Endothelial cell (in vitro differentiated cells): ENCODE measurements at places on chromosomes 1 and 21.

GRCh38 chr1:40404670-40405462, 31.3 kb downstream of the SMAP2 start:
- no peak for DNase-seq

DNA sequence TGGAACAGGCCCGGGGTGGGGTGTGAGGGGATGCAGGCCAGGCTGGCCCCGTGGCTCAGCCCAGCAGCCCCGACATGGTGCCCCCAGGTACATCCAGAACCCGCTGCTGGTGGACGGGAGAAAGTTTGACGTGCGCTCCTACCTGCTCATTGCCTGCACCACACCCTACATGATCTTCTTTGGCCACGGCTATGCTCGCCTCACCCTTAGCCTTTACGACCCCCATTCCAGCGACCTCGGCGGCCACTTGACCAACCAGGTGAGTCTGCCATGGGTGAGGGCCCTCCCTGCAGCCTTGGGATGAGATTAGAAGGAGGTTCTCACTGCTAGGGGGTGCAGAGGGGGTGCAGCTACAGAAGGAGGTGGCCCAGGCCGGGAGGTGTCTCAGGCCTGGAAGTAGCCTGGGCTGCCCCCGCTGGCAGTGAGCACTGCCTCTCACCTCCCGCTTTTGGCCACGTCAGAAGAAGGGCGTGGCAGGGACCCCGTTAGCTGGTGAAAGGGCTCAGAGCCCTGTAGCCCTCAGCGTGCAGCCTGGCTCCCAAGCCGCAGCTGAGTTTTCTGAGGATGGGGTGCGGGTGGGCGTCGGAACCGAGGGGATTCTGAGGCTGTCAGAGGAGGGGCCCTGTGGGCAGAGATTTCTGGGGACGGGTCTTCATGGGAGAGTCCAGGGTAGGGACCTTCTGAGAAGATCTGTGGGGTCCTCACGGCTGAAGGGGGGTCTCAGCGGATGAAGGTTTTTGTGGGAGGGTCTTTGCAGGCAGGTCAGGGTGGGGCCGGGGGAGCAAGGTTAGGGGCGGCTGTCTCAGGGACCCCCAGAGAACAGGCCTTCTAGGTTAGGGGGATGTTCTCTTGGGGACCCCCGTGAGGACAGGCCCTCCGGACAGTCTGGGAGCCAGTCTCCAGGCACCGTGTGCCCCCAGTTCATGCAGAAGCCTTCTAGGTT, 10.4 kb downstream of the TTLL10 start:
- no peak for DNase-seq

GRCh38 chr1:93600663-93601062, 81.0 kb downstream of the BCAR3 start:
- no peak for DNase-seq

DNA sequence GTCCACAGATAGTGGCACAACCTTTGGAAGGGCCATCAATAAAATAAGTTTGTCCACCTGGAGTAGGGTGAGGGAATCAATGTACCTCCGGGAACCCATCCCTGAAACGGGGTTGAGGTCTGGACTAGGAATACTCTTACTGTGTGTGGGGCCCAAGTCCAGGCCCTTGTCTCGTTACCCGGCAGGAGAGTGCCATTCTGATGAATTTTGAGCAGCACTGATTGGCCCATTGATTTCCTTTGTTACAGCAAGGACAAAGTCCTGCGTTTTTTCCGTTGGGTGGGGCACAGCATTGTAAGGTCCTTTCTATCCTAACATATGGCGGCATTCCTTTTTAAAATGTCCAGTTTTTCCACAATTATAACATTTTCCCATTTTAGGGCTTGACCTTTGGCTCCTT, 75.2 kb downstream of the AXDND1 start:
- no peak for DNase-seq

- no peak for DNase-seq
Measured at GRCh38 chr1:196372896-196373536, 235.2 kb downstream of the KCNT2 start.

GRCh38 chr1:4444086-4444485, 210.3 kb upstream of the AJAP1 start:
- DNase-seq = no peak

DNA sequence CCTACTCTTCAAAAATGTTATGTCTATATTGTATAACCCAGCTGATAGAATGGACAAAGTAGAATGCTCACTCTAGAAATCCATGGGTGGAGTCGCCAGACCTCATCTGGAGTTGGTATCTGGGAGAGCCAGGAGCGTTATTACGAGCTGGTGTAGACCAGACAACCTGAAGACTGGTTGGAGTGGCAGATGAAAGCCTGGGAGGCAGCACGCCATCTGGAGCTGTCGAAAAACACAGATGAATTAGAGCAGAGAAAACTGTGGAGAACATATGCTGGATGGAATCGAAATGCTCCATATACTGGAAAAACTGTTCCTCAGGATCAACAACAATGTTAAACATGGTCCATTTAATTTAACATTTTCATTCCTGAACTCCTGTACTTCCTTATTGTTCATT, 333.6 kb downstream of the KCTD3 start:
- DNase-seq = no peak

GRCh38 chr1:29636936-29637335, 400.6 kb downstream of the PTPRU start:
- DNase-seq = no peak

DNA sequence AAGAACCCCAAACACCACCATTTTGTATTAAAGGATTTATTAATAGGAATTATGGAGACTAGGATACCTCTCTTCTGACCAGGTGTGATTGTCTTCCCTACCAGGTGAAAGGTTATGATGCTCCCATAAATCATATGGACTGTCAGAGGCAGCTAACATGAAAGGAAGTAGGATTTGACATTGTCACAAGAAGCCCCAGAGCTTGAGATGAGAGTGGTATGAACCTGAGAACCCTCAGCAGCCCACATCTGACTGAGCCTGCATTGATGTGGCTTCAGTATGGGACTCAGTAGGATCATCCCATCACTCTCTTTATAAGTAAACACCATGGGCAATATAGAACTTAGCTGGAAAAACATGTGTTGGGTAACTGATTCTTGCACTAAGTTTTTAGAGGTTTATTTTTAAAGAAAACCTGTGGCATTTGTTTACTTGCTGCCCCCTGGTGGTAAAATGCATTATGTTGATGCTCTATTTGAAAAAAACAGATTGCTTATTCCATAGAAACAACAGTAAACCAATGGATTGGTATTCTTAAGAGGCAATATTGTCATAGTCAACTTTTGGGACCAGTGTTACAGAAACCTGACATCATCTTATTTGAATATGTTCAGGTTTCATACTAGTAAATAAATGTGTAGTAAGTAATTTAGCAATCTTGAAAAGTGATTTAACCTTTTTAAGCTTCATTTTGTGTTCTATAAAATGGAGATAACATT, 16.6 kb upstream of the CACYBP start:
- DNase-seq = peak; percentile 46

- DNase-seq = no peak
Measured at GRCh38 chr1:84721152-84721551, 30.9 kb upstream of the SSX2IP start.

GRCh38 chr1:177302357-177303044, 131.7 kb downstream of the BRINP2 start:
- no peak for DNase-seq

- DNase-seq = peak; percentile 61
Measured at GRCh38 chr1:168136709-168137514, at the start of gene GPR161. Gene GPR161 (minus strand): TSS chr1:168136930. CDS start chr1:168104850, 32,080 bp downstream.

DNA sequence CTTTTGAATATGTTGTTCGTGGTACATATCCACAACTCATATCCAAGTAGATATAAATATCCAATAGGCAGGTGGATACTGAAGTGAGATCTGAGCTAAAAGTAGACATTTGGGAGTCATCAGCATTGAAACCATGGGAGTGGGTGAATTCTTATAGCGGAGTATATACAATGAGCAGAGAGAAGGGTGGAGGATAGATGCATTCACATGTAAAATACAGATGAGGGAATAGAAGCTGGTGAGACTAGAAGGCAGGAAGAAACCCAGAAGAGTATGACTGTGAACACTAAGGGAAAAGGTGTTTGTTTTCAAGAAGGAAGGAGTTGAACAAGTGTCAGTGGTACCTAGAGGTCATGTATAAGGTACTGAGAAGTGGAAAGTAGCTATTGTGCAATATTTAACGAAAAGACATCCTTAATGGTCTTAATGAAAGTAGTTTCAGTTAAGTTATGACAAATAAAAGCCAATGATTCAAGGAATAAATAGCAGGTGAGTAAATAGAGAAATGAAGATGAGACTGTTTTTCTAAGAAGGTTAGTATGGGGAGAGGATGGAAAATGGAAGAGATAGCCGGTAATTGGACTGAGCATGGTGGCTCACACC, 181.6 kb upstream of the CACYBP start:
- DNase-seq = no peak

DNA sequence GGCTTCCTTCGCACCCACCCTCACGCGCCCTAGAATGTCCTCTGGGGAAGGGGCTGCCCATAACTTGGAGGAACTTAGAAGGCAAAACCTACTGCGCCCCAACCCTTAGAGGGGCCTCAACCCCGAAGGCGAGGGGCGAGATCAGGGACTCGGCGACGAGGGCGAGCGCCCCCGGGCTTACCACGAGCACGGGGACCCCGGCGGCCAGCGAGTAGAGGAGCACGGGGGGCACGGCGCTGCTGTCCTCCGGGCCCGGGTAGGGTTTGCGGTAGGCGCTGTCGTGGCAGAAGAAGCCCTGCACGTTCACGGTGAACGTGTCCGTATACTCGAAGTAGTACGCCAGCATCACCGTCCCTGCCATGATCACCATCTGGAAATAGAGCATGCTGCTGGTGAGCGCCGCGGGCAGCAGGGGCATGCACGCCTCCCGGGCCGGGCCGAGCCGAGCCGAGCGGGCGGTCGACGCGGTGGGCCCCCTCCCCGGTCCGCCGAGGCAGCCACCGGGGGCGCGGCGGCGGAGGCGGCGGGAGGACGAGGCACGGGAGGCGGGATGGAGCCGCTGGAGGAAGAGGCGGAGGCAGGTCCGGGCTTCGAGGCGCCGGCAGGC, 304 bp downstream of the PLPPR5 start:
- DNase-seq = peak; percentile 38

GRCh38 chr1:232130815-232131480, 499.0 kb downstream of the SIPA1L2 start:
- no peak for DNase-seq

DNA sequence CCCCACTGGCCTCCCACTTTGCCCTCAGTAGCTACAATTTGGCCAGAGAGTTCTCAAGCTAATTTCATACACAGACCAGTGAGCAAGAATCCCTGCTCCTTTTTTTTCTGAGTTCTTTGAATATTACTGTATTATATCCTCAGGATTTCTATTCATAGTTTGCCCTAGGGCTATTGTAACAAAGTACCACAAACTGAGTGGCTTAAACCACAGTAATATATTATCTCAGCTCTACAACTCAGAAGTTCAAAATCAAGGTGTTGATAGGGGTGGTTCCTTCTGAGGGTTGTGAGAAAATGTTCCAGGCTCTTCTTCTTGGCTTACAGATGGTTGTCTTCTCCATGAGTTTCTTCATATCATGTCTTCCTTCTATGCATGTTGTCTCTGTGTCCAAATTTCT, 289.4 kb upstream of the ESRRG start:
- DNase-seq = no peak

GRCh38 chr1:177746155-177746554, 223.7 kb downstream of the SEC16B start:
- DNase-seq = no peak

- DNase-seq = no peak
Measured at GRCh38 chr1:226116673-226117072, 54.2 kb downstream of the H3-3A start.

- DNase-seq = no peak
Measured at GRCh38 chr1:228163007-228163753, 2.4 kb upstream of the IBA57 start.

DNA sequence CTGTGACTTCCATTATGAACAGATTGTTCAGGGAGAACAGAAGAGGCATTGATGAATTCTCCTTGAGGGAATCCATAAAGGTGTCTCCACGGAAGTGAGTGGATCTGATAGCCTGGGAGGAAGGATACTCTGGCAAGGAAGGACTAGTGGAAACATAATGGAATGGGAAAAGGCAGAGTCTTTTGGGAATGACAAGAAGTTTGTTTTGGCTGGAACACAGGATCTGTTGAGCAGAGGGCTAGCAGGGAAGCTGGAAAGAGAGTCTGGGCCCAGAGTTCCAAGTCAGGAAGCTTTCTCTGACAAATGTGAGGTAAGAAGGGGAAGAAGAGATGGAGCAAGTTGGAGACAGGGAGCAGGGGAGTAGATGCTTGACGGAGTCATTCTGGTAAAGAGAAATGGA, 8.1 kb downstream of the ADAMTS5 start:
- no peak for DNase-seq

DNA sequence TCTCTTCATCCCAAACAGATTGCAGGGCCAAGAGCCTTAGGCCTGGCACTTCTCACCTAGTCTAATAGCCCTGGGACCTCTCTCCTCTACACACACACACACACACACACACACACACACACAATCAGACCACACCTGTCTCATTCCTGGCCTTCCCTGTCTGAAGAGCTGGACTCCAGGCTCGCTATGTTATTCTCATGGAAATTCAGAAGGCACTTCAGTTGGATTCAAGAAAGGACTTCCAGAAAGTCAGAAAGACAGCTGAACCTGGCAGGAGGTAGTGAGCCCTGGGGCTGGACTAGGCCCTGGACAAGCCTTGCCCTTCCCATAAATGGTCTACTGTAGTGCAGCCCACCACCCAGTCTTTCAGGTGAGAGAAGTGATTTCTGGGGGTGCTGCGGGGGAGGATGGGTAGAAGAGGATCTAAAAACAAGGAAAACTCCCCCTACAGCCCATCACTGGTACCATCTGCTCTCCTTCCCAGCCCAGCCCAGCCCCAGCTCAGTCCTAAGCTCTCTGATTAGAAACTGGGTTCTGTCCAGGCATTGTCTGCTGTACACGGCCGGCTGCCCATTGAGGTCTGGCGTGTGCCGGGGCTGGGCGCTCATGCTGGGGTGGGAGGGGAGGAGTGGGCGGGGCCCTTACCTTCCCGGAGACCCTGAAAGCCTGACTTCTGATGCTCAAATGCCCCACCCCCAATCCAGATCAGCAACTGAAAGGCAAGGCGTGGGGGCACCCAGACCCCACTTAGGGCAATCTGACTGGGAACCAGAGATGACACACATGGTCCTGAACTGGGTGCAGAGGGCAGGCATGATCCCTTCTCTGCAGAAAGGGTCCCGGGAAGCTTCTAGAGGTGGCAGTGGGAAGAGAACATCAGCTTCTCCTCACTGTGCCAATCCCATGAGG, 2.5 kb downstream of the KIF21B start:
- peak; percentile 30 for DNase-seq

GRCh38 chr1:226401355-226402303, 6.3 kb downstream of the PARP1 start:
- DNase-seq = no peak

GRCh38 chr1:69082312-69082711, 485.4 kb upstream of the LRRC7 start:
- no peak for DNase-seq

- no peak for DNase-seq
Measured at GRCh38 chr1:241531195-241532161, 700 bp upstream of the KMO start.

DNA sequence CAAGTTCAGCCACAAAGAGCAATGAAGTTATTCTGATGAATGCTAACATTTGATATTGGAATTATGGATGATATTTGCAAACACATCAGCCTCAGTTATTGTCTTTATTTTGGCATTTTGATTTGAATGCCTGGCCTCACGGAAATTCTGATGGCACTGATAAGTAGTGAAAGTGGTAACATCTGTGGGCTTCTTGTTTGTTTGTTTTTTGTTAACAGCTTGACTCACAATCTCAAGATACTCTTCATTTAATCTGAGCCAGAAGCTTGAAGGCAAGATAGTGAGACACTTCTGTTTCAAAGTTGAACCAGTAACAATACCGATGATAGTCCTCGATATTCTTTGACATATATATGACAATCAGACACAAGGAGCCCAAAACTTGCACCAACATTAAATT, 182.9 kb upstream of the NFIA start:
- DNase-seq = no peak
